ENCODE measurements at places on chromosomes 3 and 15.

- DNase-seq = no peak
These were observed 10.2 kb downstream of the MRPS22 start for GRCh38 chr3:139353920-139354556.

DNA sequence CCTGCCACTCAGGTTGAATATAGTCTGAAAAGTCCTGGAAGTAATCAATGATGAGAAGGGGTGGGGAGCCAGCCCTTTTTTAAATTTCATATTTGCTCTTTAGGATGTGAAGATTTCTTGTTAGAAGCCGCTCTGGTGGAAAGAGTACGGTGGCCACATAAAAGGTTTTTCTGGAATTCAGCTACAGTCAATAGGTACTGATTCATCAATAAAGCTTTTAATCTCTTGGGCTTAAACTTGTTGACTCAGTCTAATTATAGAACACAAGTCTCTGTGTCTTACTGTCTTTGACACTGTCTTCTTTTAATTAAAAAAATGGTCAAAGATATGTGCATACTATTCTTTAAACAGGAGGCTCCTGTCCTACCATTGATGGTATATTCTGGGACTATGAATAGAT is 99.9 kb upstream of the TP63 start:
- DNase-seq = no peak

DNA sequence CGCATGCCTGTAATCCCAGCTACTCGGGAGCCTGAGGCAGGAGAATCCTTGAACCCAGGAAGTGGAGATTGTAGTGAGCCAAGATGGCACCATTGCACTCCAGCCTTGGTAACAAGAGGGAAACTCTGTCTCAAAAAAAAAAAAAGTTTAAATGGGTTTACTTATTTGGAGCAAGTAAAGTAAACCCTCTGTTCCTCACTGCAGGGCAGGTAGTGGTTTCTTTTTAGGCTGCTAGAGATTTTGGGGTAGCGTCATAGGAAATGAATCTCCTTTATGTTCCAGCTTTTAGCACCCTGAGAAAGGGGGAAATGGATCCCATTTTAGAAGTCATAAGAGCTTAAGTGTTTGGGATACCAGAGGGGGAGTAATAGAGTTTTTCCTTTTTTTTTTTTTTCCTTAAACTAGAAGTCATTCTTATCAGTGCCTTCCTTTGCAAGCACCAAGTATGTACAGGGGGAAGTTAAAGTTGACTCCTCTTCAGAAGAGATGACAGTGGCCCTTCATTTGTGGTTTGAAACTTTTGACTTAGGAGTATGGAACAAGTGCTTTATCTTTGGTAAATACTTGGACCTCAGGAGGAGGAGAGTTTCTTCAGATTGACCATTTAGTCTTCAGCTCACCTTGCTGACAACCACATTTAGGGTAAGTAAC is 8.0 kb downstream of the PXK start:
- DNase-seq = no peak

DNA sequence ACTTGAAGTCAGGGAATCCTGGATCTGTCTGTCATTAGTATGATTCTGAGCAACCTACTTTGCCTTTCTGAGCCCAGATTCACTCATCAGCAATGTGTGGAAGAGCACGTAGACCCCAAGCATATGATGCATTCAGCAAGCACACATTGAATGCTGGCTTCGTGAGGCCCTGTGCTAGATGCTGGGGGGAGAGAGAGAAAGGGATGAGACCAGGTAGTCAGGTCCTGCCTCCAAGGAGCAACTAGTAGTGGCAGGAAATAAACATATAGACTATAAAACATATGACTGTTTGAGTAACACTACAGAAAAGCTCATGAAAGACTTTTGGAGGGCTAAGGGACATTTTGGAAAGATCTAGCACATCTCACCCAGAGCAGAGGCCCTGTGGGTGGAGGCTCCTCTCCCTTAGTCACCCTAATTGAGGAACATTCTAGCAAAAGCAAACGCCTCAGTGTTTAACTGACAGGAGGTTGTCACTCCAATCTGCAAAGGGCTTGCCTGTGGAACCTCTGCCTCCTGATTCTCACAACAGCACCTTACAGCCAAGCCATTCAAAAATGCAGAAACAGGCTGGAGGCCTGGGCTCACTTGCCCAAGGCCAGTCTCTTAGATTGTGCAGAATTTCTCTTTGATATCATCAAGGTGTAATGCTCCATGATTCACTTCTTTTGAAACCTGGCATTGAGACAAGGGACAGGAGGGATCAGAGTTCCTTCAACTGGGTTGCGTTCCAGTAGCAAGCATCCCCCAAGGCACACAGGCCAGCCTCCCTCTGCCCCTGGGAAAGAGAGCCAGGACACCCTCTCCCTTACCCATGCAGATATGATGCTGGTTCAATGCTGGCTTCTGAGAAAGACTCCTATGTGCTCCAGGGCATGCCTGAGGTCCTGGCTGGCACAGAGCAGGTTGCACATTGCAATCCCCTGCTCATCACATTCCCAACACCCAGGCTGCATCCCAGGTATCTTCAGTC is 26.1 kb downstream of the STARD5 start:
- DNase-seq = no peak

GRCh38 chr3:53195602-53196574 is 34.9 kb downstream of the PRKCD start:
- DNase-seq = no peak

DNA sequence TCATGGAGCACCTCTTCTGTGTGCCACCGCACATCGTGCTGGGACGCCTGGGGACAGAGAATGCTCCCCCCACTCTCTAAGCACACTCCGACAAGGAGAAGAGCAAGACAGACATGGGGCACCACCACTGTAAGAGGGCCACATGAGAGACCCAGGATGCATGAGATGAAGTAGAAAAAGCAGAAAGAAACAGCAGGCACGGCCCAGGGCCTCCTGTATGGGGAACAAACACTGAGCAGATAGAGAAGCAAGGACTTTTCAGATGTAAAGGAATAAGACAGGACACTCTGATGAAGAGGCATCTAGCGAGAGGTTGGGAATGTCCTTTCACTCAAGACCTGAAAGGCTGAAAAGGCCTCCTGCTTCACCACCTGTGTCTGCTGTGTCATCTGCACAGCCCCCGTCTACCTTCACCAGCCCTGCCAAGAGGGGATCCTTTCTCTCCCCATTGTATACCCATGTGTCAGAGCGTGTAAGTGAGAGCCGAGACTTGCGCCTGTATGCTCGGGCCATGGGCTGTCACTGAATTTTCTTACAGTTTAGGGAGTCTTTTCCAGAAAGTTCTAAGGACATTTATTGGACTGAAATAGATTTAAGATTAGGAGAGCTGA is 125.6 kb downstream of the LRRK1 start:
- no peak for DNase-seq

DNA sequence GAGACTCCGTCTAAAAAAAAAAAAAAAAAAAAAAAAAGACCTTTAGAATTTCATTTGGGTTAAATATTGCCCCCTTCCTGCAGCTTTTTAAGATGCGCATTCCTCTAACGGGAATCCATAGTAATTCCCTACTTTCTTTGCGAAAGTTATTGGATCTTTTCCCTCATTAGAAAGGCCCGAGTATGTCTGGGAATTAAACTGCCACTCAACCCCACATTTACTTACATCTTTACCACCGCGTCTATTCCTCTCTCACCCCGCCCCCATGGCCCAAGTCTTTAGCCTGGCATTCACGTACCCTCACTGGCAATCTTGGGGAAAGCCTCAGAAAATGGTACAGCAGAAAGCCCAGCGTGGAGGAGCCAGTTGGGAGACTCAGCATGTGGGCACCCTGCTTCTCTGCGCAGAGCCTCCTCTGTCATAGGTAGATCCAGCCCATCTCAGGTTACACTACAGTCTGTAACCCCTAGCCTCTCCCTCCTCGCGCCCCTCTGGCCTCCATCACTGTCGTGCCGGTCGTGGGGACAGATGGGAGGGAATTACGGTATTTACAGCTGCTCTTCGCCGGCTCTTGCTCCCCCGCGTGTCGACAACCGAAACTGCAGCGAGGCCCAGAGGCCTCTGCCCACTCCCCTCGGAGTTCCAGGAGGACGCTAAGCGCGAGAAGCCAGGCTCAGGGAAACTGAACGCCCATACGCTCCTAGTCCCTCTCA is 6.4 kb upstream of the ANKDD1A start:
- DNase-seq = peak; percentile 21

DNA sequence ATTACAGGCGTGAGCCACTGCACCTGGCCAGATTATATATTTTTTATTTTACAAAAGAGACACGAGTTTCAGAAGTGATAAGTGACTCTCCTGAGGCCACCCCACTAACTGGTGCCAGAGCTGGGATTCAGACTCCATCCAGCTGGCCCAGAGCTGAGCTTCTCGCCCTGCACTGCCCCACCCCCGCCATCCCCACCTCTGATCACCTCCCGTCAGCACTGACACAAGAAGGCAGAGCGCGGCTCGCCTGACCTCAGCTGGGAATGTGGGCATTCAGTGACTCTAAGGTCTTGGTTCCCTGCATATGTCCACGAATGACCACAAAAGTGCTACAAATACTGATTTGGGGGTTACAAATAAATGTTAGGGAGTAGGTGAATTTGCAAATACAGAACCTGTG is 56.1 kb upstream of the GALNT15 start:
- DNase-seq = no peak
